ENCODE measurements at places on chromosomes 4 and X.

DNA sequence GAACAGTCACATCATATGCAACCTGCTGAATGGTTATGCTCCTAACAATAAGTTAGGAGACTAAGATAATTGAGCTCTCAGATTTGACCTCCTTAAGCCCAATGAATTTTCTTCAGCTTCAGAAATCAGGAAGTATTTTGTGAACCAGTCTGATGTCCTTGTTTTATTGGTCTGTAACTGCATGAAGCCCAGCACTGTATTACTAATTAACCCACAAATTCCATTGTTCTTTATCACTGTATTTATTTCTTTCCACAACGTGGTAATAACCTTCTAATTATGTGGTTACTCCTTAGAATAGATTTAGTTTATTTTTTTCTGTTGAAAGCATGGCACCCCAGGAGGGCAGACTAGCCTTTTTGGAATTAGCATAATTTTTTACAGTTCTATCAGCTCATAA is 3.9 kb upstream of the MFAP3L start:
- DNase-seq = no peak

GRCh38 chrX:34379891-34380290 is 247.8 kb upstream of the FAM47A start:
- DNase-seq = no peak

GRCh38 chrX:112678831-112679230 is 907 bp downstream of the LHFPL1 start:
- no peak for DNase-seq

- DNase-seq = peak; percentile 18
Observed at GRCh38 chr4:6402566-6403399, 69.6 kb downstream of the PPP2R2C start.

- DNase-seq = no peak
Observed at GRCh38 chrX:9656277-9656676, 109.4 kb downstream of the GPR143 start.

DNA sequence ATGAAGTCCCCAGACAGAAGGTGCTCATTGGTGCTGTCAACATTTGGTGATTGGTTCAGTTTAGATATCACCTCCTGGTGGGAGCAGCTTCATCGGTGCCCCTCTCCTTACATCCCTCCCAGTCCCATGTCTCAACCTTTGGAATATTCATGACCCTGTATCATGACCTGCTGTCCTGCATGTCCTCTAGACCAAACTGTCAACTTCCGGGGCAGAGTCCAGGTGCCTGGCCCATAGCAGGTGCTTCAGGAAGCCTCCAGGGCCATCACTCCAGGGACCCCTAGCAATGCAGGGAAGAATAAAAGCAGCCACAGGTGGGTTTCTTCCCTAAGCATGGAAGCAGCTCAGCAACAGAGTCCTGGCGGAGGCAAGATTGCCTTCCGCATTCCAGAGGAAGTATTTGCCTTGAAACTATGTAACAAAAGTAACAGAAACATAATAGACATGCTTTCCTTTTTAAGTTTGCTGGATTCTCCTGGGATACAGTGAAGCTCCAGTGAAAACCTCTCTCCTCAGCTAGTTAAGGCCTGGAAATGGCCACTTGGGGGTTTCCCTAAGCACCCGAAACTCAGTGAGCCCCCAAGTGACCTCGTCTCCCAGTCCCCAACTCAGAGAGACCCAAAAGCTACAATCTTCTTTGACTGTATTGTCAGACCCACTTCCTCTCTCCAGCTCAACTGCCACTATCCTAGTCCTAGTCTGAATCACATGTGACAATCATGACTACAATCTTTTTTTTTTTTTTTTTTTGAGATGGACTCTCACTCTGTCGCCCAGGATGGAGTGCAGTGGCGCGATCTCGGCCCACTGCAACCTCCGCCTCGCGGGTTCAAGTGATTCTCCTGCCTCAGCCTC is 1.3 kb upstream of the ATP6AP1 start:
- DNase-seq = no peak

GRCh38 chr4:3295837-3296624 is 3.2 kb downstream of the RGS12 start:
- no peak for DNase-seq

DNA sequence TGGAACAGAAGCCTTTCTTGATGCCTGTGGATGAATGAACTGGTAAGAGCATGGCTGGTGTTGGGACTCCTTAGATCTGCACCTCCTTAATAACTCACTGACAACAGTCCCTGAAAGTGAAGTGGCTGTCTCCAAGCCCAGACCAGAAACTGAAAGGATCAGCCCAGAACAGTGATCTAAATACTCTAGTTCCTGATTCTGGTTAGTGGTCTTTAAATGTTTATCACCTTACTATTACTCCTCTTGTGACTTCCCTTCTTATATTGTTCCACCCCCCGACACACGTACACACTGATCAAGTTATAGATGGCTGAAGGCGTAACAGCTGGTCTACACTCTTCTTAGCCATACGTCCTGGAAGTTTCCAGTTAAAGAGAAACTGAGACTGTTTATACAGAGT is 33.8 kb upstream of the ARMCX2 start:
- no peak for DNase-seq

Measured in hematopoietic multipotent progenitor cell treated with erythropoietin and hydrocortisone succinate and interleukin-3 and kit ligand, for 4 days (in vitro differentiated cells).